ENCODE measurements at places on chromosomes 4 and X.

GRCh38 chrX:72123471-72124185, 8.1 kb downstream of the RTL5 start:
- peak; percentile 56 for DNase-seq

DNA sequence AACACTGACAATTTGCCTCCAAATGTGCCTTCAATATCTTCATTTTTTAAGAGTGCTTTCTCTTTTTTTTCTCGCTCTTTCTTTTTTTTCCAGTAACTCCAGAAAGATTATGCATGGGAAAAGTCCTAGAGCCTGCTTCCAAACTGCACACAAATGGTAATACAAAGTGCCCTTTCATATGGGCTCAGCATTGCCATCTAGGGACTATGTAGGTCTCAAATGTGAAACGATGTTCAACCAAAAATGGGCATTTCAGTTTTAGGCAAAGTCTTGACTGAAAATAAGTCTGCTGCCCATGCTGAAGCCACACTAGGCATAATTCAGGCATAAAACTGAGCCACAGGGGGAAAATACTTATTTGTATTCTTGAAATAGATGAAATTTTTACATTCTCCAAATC, 65.6 kb downstream of the SYNPO2 start:
- no peak for DNase-seq

DNA sequence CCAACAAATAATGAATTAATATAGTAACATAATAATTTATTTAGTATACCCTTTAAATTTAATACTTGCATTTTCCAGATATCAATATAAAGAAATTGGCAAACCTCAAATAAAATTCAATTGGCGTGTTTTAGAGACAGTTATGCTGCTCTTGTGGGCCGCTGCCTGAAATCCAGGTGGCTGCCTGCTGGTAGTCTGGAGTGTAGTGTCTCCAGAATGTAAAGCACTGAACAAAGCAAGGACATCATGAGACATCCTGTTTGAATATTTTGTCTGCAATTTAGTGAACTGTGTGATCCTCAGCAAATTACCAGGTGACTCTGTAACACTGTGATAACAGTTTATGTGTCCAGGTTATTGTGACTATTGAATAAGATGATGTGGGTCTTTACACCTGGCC, 29.9 kb downstream of the ZFP42 start:
- DNase-seq = no peak

- DNase-seq = no peak
Observed at GRCh38 chr4:14967982-14968381, 34.3 kb upstream of the CPEB2 start.

DNA sequence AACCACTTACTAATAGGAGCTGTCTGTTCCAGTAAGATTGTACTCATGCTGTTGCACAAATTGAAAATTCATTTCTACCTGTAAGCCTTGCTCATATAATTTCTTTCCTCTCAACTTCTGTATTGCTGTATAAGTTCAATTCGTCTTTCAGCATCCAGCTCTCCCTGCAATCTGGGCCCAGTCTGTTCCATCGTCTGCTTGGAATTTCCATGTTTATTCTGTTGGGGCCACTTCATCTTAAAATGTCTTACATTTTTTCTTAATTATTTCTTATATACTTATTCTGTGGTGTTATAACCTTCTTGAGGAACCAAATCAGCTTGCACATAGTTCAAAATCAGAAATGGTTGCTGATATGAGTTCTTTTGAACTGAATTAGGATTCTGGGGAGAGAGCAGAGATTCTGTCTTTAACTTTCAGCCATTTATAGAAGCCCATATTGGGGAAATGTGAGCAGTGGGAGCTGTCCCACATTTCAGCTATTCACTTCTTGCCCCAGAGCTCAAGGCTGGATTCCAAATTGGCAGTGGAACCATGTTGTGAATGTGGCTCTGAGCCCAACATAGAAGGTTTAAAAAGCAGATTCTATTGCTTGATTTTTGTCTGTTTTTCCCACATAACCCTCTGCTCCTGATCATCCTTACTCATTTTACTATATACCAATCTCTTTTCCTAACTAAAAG, 291.9 kb downstream of the BMPR1B start:
- no peak for DNase-seq

GRCh38 chr4:128565565-128566186, 243.8 kb upstream of the JADE1 start:
- no peak for DNase-seq

DNA sequence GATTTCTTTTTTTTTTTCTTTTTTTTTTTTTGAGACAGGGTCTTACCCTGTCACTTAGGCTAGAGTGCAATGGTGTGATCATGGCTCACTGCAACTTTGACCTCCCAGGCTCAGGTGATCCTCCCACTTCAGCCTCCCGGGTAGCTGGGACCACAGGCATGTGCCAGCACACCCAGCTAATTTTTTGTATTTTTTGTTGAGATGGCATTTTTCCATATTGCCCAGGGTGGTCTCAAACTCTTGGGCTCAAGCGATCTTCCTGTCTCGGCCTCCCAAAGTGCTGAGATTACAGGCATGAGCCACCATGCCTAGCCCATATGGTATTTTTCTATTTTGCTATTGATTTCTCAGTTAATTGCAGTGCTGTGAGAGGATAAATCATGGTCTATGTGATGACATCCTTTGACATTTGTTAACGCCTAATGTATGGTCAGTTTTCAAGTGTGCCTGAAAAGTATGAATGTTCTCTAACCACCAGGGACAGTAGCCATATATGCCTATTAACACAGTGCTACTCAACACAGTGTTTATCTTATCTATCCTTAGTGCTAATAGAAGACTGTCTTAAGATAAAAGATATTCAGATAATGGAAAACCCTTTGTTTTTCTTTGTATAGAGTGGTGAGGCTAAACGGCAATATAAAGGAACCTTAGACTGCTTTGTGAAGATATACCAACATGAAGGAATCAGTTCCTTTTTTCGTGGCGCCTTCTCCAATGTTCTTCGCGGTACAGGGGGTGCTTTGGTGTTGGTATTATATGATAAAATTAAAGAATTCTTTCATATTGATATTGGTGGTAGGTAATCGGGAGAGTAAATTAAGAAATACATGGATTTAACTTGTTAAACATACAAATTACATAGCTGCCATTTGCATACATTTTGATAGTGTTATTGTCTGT, 9.1 kb upstream of the HSPA4L start:
- no peak for DNase-seq

DNA sequence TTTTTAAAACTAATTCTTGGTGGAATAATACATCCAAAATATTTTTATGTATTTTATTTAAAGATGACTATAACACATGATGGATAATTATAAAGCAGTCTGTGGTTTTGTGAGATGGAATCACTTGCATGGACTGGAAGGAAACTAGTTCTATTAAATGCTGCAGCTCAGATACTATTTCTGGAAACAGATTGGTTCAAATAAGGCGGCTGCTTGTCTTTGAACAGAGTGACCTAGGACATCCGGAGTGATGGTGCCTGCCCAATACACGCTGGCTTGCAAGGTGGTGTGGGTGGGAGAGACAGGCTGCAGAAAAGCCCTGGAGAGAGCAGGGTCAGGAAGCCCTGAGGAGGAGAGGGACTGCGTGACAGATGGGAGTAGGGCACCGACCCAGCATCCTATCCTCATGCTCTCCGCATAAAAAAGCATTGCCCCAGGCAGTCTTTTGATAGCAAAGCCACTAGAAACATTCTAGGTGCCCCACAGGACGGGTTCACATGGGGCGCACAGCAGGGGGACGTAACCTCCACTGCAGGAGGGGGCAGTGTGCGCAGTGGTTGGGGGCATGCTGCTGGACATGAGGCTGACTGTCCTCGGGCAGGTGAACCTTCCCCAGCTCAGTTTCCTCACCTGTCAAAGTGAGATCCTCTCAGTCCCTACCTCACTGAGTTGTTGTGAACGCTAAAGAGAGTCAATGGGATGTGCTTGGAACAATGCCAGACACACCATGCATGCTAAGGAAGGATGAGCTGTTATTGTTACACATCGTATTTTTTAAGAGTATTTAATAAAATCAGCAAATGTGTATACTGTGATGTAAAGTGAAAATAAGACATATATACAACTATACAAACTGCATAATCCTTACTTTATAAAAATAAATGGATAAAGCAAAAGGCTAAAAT, 71.3 kb downstream of the EVC2 start:
- no peak for DNase-seq

DNA sequence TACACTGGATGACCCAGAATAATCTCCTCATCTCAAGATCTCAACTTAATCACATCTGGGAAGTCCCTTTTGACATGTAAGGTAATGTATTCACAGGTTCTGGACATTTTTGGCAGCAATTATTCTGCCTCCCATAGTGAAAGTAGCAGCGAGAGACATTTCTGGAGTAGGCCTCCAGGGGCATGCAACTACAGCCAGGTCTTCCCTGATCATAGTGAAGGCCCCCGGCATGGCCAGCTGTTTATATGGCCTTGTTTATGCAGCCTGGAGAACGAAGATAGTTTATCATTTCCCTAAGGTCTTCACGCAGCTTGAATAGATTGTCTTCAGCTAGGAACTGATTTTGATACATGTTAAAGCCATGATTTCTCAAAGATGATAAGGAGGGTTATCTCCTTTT, 139.9 kb downstream of the RNF150 start:
- DNase-seq = no peak

- DNase-seq = no peak
Observed at GRCh38 chrX:9525511-9526248, 60.8 kb downstream of the TBL1X start.

DNA sequence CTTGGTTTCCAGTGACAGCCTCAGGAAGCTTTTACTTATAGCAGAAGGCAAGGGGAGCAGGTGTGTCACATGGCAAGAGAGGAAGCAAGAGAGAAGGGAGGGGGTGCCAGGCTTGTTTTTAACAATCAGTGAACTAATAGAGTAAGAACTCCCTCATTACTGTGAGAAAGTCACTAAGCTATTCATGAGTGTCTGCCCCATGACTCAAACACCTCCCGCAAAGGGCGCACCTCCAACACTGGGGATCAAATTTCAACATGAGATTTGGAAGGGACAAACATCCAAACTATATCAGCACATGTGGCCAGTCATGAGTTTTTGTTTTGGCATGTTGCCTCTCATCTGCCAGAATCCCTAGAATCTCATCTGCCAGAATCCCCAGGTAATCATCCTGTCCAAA, 183.5 kb upstream of the C1QTNF7 start:
- DNase-seq = no peak

GRCh38 chr4:137025484-137026059, 506.7 kb downstream of the PCDH18 start:
- DNase-seq = no peak

DNA sequence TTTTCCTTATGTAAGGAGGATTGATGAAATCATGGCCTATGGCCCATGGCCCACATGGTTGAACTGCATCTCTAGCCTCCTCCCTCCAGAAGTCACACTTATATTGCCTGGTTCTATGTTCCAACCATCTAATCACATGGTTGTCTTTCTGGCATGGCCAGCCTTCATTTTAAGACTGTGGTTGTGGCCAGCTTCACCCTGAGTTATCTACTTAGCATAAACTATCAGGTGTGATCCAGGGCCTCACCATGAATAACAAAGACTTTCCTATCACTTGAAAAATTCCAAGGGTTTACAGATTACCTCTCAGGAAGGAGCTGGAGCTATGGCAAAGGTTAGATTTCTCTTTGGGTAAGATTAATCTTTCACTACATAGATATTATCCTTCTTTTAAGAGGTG, 222.8 kb downstream of the SNCA start:
- DNase-seq = no peak

- peak; percentile 21 for DNase-seq
Observed at GRCh38 chr4:103046416-103047290, 27.1 kb upstream of the SLC9B1 start.

GRCh38 chrX:31397119-31397518, 325.3 kb upstream of the FTHL17 start:
- no peak for DNase-seq

DNA sequence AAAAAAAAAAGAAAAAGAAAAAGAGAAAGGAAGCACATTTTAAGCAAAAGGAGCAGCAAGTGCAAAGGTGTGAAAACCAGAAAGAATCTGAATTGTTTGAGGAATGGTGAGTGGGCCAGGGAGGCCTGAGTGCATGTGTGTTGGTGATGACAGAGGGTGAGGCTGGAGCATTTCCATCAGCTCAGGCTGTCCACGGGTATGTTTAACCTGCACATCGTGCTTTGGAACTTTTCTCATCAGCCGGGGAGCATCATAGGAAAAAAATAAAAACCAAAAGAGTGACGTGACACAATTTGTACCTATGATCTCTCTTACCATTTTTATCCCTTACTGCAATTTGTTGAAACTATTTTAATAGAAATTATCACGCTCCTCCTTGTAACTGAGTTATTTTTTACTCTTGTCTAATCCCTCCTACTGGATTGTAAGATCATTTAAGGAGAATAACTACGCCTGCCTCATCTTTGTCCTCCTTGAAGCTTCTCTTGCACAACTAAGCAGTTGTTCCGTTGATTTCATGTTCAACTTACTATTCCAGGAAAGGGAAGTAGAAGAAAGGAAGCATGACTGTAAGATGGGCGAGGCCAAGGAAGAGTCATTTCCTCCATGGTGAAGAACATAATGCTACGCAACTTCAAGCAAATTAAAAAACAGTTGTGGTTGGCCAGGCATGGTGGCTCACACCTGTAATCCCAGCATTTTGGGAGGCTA, 7.0 kb downstream of the PALLD start:
- DNase-seq = peak; percentile 60

DNA sequence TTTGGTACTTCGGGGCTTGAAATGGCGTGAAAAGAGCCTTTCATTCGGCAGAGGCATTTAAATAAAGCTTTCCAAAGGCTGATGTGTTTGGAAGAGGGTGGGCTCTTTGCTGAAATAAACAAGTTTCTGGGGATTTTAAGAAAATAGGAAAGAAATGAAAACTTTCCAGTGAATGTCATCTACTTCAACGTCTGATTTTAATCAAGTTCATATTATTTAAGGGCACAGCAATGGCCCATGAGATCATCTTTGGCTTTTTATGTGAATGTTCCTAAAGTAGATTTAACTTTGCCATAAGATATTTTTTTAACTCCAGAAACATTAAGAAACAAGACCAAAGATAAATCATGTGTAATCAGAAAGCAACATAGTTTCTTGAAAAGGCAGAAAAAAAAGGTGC, 69.8 kb upstream of the TTC29 start:
- no peak for DNase-seq

GRCh38 chrX:13956998-13957397, 72.7 kb downstream of the GEMIN8 start:
- no peak for DNase-seq

DNA sequence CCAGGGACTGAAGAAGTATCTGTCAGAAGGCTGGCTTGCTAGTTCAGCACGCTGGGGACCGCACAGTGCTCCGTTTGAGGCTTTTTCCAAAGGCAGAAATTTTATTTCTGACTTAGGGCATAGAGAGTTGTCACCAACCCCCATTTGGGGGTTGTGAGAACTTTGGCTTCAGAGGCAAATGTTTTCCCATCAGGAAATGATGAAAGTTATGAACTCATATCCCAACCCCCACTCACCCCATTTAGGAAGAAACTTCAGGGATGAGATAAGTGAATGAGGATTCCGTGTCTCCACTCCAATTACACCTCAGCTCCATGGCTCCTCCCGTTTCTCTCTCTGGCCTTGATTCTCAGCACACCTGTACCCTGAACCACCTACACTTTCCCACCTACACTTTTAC, 4.3 kb upstream of the WDR13 start:
- no peak for DNase-seq

Data from CD4-positive, alpha-beta T cell treated with Interleukin-15 for 1 hour (primary cell).